ENCODE measurements at places on chromosomes 2 and 18.

DNA sequence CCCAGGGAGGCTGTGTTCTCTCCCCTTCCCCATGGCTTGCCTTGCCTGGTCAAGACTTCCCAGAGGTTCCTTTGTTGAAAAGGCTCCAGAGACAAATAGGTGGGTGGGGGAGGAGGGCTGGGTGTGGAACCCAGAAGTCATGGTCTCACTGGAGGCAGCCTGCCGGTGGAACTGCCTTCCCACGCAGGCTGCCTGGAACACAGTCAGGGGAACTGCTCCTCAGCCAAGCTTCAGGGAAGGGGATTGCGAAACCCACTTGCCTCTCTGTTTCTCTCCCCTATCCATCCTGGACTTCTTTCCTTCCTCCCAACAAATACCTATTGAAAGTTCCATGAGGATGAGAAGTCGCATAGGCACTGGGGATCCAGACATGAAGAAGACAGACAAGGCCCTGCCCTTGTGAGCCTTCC is 31.6 kb downstream of the MARCO start:
- DNase-seq = no peak

DNA sequence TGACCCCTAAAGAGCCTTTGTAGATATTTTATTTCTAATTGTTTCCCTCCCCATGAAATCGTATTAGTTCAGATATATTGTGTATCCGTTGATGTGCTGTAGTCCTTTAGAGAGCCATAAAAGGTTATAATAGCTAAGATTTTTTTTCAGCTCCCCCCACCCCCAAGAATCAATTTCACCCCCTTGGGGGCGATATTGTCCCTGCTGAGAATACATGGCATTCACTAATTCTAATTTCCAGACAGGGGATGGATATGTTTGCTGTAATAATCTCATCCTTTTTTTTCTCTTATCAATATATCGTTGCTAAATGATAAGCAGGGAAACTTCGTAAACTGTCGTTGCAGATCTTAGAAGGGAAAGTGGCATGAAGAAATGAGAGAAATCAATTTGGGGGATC is 530.7 kb downstream of the TMEM182 start:
- DNase-seq = no peak

GRCh38 chr2:229335330-229335729 is 64.2 kb upstream of the PID1 start:
- no peak for DNase-seq

- DNase-seq = no peak
Observed at GRCh38 chr2:237196409-237196808, 110.7 kb downstream of the COPS8 start.

DNA sequence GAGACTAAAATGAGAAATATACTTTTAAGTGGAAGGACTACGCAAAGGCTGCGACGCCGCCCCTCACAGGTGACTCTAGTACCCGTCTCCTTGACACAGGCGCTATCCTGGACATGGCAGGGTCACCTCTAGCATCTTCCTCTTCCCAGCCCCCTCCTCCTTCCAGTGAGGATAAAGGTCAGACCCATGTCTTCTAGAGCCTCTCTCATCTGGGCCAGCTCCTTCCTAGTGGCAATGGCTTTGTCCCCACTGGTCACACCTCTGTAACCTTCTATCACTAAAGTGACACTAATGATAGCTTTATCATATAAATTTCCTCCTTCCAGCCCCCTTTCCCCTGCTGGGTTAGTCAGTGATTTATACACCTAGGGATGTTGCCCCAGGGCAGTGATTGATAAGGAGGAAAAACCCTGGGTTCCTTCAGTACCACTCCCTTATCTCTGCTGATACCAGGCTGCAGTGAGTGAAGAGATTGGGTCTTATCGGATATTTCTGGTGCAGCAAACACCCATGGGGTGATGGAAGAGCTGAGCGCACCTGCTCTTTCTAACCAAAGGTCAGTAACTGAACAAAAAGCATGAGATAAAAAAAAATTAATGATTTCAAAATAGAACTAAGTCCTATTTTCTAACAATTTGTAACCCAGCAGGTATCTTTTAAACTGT is 62.0 kb upstream of the FZD5 start:
- DNase-seq = no peak

GRCh38 chr18:46196627-46197243 is 92.5 kb downstream of the HAUS1 start:
- no peak for DNase-seq

DNA sequence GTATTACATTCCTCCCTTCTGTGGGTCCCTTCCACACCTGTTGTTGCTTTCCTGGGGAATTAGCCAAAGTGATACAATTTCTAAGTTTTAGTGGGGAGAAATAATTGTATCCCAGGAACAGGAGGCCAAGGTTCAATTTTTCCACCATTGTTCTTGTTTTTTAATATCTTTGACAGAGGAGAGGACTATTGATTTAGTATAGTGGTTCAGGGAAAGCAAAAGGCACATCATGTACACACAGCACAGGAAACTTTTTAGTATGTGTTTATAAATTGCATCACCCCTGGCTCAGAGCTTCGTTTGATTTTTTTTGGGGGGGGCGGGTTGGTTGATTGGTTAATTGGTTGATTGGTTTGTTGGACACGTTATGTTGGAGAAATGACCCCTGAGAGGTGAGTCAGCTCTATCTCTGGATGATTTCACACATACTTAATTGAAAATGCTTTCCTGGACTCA is 431.6 kb downstream of the PID1 start:
- no peak for DNase-seq

DNA sequence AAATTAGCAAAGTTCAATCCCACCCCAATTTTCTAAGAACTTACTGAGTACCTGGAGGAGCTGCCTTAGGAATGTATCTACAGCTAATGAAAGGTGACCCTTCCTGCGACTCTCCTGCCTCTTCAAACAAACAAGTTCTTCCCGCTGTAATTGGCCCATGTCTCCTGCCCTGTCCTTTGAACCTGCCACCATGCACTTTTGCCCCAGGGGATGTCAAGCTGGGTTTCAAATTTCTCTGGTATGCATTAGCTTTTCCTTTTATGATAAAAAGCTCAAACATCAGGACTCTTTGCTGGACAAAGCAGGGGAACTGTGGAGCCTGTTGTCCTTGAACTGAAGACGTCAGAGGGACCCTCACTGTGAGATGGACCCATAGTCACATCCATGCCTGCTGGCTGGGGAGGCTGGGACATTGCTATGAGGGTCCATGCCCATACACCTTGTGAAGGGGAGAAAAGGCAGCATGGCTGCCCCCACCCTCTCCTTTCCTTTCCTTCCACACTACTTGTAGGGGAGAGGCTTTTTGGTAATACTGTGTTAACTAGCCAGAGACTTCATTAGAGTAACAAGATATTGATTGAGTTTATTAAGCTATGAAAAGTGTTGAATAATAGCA is 210.7 kb upstream of the COPS8 start:
- DNase-seq = no peak

GRCh38 chr2:161077367-161078210 is 82.6 kb upstream of the TANK start:
- DNase-seq = peak; percentile 98

DNA sequence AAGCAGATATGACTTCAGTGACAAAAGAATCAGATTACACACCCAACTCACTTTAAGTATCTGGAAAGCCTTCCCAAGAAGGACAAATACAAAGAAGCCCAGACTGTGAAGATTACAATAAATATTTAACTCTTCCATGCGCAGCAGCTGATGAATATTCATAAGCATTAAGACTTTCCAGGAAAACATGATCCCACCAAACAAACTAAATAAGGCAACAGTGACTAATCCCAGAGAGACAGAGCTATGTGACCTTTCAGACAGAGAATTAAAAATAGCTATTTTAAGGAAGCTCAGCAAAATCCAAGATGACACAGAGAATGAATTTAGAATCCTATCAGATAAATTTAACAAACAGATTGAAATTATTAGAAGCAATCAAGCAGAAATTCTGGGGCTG is 108.2 kb upstream of the UBE2E3 start:
- DNase-seq = no peak

- no peak for DNase-seq
Observed at GRCh38 chr2:66438498-66438833, 3.5 kb downstream of the MEIS1 start.

GRCh38 chr2:144693179-144693578 is 173.3 kb upstream of the ZEB2 start:
- DNase-seq = no peak

DNA sequence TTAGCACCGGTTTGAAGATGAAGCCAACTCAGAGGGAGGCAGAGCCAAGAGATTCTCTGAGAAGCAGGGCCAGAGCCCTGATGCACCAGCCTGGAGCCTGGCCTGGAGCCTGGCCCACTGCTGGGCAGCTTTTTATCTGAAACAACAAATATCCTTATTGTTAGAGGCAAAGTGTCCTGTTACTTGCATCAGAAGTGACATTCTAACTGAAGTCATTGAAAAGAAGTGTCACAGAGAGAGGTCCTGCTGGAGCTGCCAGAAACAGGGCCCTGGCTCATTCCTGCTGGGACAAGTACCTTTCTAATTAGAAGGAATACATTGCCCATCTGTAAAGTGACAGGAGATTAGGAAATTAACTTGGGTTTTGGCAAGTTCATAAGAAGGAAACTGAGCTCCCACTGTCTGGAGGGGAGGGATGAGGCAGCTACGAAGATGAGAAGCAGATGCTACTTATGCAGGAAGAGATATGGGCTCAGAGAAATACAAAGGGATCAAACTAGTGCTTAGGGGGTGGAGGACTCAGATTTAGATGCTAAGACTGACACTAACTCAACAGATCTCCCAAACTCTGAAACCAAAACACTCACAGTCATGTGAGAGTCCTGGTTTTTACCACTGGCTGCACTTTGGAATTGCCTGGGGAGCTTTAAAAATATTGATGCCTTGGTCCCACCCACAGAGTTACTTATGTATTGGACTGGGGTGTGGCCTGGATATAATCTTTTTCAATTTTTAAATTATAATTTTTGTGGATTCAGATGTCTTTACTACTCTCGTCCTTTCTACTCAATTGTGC is 11.0 kb upstream of the HK2 start:
- no peak for DNase-seq

- peak; percentile 37 for DNase-seq
Observed at GRCh38 chr2:98467082-98467536, 22.5 kb downstream of the INPP4A start.

- no peak for DNase-seq
Observed at GRCh38 chr18:64718808-64719207, 569.9 kb upstream of the LINC00305 start.

GRCh38 chr2:127638361-127639110 is 7.4 kb upstream of the GPR17 start:
- DNase-seq = no peak

DNA sequence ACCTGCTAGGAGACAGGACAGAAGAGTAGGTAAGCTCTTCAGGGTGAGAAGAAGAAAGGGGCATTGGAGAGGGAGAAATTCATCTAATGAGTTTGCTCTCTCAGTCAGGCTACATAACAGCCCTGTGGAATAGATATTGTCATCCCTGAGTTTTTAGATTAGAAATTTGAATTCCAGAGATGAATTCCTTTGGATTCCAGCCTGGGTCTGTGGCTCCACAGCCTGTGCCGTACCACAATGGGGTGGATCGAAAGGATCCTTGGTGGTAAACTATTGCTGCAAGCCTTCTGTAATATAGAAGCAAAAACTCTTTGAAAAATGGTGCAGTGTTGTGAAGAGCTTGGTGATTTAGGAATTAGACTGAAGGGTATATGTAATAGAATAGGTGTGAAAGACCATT is 21.0 kb downstream of the MYO1B start:
- no peak for DNase-seq

DNA sequence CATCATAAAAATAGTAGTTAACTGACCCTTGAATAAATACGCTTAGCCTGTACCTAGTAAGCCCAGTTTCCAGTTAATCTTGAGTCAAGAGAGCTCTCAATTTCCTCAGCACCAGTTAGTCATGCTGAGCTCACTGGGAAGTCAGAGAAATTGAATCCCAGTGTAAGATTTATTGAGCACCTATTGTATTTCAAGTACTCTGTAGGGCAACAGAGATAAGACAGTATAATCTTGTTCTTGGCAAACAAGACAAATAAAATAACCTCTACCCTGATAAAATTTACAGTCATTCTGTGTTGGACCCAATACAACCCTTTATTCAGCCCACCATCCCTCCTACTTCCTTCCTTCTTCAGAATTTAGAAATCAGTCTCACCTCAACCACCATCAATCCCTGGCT is 71.9 kb upstream of the NRP2 start:
- no peak for DNase-seq

DNA sequence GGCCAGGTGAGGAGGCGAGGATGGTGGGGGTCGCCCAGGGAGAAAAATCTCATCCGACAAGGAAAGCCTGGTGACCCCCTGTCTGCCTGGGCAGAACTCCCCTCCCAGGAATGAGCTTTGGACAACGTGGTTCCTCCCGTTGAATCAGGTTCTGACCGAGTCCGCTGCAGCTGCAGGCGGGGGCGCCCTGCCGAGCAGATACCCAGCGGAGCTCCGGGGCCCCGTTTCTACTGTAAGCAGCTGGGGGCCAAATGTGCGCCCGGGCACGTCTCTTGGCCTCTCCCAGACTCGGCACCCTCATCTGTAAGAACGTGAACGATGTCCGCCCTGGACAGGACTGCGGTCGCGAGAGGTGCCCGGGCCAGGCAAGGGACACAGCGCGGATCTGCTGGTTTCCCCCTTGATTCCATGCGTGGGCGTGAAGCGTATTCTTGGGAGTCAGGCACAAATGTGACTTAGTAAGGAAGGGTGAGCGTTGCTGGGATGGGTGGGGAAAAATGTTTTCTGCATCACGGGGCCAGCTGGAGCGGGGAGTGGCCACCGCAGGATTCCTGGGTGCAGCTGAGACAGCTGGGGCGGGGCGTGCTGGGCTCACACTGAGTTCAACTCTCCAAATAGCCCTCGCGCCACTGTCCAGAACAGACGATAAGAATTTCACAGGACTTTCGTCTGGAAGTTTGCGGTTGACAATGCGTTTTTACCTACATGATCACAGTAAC is 20.2 kb upstream of the TUBB6 start:
- no peak for DNase-seq

DNA sequence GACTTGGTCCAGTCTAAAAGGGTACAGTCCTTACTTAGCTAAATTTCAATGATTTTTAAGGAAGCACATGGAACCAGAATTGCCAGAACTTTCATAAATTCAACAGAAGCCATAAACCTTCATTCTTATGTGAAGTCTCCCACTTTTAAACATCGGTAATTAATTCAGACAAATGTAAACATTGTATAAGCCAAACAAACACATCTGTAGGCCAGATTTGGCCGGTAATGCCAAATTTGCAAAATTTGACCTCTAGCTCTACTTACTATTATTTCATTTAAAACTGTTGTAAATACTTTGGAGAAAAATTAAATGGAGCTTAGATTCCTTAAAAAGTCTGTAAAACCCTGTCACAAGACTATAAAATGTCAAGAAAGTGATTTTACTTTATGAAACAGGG is 83.2 kb upstream of the GALNT5 start:
- no peak for DNase-seq

- no peak for DNase-seq
Observed at GRCh38 chr2:176092270-176093144, at the start of gene HOXD13. Gene HOXD13, plus strand, starts transcription at chr2:176092721. Its CDS starts 170 bp downstream, at chr2:176092891.

Data from KBM-7 (cell line).